ENCODE measurements at places on chromosomes 5 and 9.

DNA sequence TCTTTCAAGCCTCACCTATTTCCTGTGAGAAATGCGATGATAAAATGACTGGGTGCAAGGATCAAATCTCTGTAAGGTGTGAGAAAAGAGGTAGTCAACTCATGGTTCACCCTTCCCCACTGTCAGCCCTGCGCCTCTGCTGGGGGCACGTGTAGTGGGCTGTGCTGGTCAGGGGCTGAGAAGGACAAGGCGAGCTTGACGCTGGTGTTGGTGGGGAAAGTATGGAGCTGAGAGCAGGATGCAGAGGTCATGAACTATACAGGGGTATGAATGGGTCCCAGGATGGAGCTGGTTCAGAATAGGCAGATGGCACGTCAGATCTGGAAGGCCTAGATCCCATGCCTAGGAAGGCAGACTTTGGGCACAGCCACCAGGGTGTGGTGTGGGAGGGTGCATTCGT, 20.6 kb downstream of the PITX1 start:
- DNase-seq: no peak

GRCh38 chr5:141858079-141858765, 20.0 kb downstream of the PCDH1 start:
- DNase-seq: no peak

DNA sequence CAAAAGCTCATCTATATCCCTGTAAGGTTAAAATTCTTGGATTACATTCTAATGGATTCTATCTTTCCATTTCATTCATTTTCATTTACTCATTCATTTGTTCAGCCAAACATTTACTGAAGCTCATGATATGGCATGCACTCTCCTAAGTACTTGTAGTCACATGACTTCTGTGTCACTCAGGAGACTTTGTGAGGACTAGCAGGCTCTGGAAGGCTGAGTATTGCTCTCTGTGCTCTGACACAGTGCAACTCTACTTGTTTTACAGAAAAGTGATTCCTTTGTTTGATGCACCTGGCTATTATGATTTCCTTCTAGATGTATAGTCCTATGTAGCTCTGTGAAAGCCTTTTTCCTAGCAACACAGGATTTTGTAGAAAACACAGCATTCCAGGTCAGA, 53.0 kb downstream of the YIPF5 start:
- no peak for DNase-seq

GRCh38 chr9:110975969-110976368, 62.3 kb downstream of the LPAR1 start:
- DNase-seq: no peak

DNA sequence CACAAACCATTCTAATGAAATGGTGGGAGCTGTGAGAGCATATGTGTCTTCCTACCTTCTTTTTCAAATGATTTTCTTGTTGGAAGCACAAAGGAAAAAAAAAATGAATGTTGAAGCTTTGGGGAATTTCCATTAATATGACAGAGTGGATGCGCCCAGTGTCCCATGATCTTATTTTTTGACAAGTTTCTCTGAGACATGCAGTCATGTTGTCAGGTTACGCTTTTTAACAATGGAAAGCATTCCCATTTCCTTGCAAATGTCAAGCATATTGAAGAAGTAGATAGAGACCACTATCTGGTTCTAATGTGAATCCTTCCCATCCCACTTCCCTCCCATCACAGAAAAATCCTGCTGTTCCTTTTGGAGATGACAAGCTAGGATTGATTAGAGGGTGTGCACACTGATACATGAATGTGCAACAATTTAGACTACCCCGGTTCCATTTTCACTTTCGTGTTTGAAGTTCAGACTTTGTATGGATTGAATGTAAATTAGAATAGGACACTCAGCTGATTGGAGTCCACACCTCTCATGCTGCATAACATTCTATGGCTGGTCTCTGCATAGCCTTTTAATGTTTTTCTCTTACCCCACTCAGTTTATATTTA, 919.4 kb downstream of the TLE4 start:
- no peak for DNase-seq

DNA sequence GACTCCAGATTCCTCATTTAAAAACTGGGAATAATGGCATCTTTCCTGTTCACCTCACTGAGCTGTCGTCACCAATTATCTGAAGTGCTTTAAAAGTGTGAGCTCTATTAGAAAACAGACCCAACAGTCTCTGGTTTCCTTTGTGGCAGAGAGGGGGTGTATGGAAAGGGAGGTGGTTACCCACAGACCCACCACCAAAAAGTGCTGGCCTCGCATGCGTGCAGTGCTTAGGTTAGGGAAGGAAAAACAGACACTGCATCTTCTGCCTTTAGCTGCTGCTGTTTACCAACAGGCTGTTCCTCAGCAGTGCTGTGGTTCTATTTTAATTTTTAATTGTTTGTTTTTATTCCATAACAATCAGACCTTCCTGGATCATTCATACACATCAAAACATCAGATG, 249.6 kb downstream of the PIK3R1 start:
- no peak for DNase-seq

- no peak for DNase-seq
Measured at GRCh38 chr9:137278061-137278701, 655 bp downstream of the TOR4A start.

Measured in stimulated activated CD4-positive, alpha-beta T cell treated with anti-CD3 and anti-CD28 coated beads, Interleukin-1b, Interleukin-23, amount 100 ng/mL, for 24 hours (primary cell).